Erythroblast (primary cell): ENCODE measurements at places on chromosomes 12 and 14.

DNA sequence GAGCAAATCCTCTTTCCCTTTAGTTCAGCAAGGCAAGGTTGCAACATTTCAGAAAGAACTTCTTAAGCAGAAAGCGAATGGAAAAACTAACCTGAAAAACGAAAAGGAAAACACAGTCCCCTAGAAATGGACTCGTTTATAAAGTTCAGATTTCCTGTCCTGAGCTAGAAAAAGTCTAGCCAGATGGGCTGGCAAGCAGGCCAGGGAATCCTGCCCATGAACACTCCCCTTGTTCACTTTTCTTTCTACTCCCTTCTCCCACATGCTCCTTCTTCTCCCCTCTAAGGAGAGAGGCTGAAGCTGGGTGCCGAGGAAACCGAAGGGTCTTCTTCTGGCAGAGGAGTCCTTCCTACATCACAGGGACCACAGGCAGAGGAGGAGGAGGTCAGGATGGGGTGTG is 27.1 kb downstream of the LTBP2 start:
- DNase-seq, result no peak

DNA sequence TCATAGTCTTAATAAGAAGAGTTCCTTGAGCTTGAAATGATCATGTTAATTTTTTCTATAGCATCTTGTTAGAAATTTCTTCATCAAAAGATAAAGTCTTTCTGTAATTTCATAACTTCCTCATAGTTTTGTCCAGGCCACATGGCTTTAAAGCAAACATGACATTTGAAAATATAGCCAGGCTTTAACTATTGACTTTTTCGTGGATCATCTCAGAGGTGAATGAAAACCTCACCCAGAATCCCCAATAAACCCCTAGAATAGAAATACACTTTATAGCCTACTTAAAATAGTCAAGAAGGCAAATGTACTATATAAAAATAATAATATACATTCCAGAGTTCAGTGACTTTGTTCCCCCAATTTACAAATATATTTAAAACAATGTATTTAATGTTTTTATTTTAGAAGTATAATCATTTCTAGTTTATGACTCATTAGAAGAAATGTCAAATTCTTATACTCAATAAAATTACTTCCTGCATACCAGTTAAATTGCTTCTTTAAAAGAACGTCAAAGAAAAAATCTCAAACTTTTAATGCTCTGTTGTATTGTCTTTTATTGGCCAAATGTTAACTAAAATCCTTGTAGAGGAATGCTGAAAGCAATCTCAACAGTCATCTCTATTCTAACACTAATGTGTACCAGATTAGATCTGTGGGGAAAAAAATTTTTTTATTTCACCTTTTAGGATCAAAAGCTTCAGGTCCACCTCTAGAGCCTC is 21.6 kb downstream of the EXOC5 start:
- no peak for DNase-seq

- DNase-seq, result no peak
Observed at GRCh38 chr12:130970165-130970907, 16.6 kb downstream of the ADGRD1 start.

DNA sequence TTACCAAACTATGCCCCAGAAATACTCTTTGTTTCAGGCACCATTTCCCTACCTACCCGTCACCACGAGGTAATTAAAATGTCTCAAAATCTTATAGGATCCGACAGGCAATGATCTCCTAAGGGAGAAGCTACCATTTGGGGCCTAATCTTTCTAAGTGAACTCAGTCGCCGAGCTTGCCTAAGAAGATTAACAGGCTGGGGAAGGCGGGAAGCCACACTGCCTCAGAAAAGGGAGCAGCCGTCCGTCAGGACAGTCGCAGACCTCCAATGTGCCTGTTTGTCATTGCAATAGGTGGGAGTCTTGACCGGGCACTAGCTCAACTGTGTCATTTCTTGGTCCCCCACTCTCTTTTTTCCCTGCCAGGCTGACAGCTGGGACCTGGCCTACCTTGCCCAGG is 4.6 kb downstream of the TTC7B start:
- no peak for DNase-seq

GRCh38 chr14:75280831-75281653 is 2.4 kb downstream of the FOS start:
- DNase-seq, result peak; percentile 51

GRCh38 chr12:80941916-80942315 is 4.2 kb upstream of the LIN7A start:
- no peak for DNase-seq

DNA sequence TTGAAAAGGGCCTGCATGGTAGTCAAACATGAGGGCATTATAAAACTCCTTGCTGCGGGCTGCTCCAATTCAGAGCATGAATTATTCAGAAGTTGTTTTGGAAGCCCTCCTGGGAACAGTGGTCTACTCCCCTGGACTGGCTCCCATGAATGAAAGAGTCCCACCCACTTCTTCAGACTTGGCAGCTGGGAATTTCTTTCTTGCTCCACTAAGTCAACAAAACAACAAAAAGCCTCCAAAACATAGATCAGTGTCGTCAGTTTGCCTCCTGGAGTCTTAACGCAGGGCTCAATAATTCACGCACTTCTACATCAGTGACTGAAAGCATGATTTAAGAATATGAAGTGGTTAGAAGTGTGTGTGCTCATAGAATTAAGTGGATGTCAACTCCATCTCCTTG is 37.9 kb downstream of the AKAP6 start:
- no peak for DNase-seq

DNA sequence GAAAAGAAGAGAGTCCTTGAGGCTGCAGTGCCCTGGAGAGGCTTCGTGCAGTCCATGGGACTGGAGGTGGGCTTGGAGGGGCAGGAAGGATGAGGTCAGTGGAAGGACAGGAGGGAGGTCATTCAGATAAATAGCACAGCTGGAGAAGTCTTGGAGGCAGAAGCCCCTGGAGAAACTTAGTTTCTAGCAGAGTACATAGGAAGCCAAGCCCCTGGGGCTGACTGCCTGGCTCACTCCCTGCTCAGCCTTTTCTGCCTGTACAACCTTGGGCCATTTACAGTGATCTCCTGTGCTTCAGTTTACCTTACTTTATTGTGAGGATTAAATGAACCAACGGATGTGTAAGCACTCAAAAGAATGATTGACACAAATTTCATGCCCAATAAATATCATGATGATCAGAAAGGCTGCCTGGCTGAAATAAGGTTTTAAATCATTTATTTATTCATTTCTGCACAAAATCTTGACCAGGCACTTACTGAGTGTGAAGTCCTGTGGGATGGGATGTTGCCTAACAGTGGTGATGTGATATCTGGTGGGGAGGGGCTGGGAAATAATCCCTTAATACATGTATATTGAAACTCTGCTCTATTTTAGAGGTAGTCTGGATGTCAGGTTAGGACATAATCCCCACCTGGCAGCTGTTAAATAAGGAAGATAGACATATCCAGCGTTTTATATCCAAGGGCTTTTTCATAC is 54.3 kb downstream of the PLEKHG7 start:
- no peak for DNase-seq

DNA sequence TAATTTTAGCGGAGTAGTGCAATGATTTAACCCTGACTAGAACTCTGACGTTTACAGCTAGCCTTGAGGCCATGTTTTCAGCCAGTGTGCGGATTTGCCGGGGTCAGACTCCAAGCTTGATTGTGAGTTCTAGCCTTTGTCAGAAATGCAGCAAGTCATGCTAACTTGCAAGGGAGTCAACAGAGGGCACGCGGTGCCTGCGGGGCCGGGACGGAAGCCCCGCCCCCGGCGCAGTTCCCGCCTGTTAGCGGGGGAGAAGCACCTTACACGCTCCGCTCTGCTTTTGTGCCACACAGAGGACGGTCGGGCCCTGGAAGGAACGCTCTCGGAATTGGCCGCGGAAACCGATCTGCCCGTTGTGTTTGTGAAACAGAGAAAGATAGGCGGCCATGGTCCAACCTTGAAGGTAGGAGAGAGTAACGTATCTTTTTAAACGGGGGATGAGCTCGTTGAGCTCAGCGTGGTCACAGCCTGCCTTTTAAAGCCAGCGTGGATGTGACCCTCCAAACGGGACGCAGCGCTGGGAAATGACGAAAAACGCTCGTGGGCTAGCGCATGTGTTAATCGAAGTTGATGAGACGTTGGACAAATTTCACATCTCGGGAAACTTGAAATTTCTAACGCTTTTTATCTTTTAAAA is 14.8 kb upstream of the EID3 start:
- DNase-seq, result peak; percentile 94

DNA sequence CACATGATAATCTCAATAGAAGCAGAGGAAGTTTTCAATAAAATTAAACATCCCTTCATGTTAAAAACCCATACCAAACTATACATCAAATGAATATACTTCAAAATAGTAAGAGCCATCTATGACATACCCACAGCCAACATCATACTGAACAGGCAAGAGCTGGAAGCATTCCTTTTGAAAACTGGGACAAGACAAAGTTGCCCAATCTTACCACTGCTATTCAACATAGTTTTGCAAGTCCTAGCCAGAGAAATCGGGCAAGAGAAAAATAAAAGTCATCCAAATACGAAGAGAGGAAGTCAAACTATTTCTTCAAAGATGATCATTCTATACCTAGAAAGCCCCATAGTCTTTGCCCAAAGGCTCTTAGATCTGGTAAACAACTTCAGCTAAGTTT is 454.7 kb upstream of the PRICKLE1 start:
- DNase-seq, result no peak

DNA sequence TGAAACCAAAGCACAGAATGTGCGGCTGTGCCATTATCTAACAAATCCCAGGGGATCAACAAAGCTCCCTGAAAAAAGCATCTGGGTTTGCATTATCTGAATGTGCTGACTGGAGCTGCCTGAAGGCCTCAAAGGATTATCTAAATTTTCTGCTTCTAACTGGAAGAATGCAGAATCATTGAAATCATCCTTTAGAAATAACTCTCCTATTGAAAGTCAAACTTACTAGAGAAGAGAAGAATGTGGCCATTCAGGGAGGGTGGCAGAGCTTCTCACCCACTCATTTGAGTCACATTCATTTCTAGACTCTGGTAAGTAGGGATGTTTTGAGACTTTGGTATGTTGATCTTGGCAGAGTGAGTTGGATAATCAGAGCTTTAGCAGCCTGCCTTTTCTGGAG is 220.6 kb upstream of the RGS6 start:
- DNase-seq, result no peak

- DNase-seq, result no peak
Observed at GRCh38 chr12:1845427-1845826, 25.1 kb downstream of the LRTM2 start.

DNA sequence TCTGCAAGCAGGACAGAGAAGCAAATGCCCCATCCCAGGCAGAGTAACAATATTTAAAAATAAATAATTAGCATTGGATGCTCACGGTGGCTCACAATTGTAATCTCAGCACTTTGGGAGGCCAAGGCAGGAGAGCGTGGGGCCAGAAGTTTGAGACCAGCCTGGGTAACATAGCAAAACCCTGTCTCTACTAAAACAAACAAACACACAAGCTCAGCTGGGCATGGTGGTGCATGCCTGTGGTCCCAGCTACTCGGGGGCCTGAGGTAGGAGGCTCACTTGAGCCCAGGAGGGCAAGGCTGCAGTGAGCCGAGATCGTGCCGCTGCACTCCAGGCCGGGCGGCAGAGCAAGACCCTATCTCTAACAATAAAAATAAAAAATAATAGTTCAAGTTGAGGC is 74.7 kb upstream of the NCOR2 start:
- DNase-seq, result no peak
